Muscle of back (tissue), 13 donors: ENCODE measurements at places on chromosomes 2 and 18.

- no peak for DNase-seq
Measured at GRCh38 chr2:226087505-226088365, 688.2 kb downstream of the NYAP2 start.

DNA sequence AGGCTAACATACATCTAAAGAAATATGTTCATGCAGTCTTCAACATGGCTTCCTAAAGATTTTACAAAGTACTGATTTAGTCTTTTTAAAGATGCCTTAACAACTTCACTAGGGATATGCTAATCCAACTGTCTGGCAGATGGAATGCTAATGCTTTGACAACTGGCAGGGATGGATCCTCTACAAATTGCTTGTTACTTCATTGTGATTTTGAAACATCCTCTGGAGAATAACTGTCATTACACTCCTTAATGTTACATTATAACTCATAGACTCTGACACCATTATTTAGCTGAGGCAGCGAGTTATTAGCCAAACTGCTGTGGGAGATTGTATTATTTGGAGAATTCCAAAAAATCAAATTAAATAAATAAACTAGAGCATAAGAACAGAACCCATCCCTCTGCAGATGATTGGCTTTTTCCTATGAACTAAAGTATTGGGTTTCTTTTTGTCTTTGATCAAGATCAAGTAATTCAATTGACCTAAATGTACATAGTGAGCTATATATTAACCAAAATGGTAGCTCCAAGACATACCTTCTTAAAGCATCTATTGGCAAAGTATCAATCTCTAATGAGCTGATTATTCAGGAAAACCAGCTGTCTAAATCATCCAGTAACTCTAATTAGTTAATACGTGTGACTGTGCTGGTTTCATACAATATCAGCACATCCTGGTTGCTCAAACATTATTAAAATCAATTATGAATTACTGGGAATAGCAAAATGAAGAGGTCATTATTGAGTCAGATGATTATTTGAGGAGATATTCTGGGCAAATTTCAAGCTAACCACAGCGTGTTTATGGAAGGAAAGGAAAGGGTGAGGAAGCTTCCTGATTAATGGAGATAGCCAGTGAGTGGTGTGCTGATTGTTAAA, 321.3 kb upstream of the TFPI start:
- DNase-seq, result no peak

DNA sequence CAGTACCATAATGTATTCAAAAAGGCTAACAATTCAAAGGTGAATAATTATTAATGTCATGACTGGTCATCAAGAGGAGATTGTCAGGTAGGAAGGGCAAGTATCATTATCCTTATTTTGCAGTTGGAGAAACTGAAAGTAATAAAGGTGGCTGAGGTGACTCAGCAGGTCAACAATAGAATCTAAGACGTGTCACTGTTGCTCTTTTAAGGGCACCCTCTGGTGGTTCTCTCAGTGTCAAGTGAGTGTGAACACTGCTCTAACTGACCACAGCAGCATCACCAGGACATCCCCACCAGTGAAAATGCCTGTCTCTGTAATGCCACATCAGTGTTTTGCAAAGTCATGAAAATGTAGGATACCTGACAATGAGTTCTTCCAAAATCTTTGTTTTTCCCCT, 69.7 kb downstream of the DCC start:
- DNase-seq, result no peak

DNA sequence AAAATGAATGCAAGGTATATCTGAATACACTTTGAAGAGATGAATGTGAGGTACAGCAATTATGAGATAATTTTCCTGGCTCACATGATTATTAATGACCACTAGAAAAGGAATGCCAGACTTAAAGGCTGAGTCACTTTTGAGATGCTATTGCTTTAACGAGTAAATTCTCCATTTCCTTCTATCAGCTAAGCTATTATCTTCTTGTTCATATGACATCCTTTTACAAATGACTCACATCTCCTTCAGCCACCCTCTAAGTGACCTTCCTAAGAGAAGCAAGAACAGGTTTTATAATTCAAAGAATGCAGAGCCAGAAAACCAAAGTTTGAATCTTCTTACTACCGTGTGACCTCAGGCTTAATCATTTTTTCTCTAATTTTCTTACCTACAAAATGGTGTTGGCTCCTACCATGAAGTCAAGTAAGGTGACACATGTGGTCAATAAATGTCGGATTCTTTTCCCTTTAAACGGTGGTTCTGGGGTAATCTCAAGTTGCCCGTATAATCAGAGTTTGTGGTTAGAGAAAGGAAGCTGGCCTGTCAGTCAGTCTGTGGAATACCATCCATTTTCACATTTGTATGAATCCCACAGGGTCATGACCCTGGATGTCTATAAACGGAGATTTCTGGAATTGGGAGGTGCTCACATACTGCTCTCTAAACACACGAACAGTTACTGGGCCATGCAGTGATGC, 184.0 kb upstream of the PID1 start:
- DNase-seq, result no peak

DNA sequence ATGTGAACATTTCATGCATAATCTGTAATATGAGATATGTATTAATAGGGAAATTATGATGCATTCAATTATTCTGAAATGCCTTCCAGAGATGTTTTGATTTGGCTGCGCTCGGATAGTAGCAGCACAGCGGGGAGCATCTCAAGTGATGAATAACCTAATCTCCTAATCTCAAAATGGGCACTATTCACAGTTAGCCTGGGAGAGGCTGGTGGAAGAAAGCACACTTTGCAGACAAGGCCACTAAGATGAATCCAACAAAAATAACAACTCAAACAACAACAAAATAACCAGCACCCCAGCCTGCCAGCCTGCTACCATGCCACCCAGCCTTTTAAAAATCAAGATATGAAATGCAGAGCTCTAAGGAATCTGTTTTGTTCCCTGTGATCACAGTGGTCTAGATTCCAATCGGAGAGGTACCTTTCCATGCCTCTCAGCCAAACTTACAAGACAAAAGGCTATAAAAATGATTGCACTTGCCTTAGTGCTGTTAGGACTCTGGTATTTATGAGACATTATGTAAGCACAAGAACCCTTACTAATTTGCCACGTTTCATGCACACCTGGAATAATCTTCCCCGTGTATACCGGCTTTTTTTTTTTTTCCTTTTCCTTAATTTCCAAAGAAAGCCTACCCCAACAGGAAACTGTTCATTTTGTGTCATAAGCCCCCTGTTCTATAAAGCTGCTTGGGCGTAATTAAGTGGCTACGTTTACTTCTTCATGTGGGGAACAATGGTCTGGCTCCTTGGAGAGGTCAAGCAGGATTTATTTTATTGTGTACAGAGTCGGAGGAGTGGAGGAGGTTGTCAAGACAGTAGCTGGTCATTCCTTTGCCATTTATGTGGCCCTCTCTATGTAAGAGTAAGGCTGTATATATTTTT, 526.9 kb upstream of the FANCL start:
- no peak for DNase-seq

DNA sequence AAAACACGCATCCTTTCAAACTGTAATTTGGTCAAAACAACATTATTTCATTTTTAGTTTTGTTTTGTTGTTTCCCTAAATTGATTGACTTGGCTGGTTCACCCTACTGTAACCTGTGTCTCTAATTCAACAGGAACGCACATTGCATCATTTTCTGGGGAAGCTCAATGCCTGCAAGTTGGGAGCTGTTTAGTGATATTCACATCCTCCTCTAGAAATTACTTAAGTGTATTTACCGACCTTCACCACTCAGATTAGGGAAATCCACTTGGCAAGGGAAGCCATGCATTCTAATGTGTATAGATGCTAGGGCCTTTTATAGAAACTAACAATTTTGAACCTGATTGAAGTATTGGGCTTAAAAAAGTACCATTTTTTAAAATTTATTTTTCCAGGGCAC, 7.3 kb upstream of the TPO start:
- no peak for DNase-seq

GRCh38 chr2:135996304-135996703, 10.9 kb upstream of the DARS1 start:
- DNase-seq, result no peak
